ENCODE measurements at places on chromosomes 6 and 20.

DNA sequence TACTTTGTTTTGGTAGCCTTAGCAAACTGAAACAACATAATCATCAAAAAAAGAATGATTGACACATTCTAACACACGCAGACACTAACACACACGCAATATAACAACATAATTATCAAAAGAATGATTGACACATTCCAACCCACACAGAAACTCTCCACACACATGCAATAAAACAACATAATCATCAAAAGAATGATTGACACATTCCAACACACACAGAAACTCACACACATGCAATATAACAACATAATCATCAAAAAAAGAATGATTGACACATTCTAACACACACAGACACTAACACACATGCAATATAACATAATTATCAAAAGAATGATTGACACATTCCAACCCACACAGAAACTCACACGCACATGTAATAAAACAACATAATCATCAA is 172.4 kb downstream of the THBS2 start:
- no peak for DNase-seq

- no peak for DNase-seq
Measured at GRCh38 chr6:155493694-155494143, 38.1 kb upstream of the NOX3 start.

- no peak for DNase-seq
Measured at GRCh38 chr20:20293691-20294385, 74.1 kb upstream of the INSM1 start.

DNA sequence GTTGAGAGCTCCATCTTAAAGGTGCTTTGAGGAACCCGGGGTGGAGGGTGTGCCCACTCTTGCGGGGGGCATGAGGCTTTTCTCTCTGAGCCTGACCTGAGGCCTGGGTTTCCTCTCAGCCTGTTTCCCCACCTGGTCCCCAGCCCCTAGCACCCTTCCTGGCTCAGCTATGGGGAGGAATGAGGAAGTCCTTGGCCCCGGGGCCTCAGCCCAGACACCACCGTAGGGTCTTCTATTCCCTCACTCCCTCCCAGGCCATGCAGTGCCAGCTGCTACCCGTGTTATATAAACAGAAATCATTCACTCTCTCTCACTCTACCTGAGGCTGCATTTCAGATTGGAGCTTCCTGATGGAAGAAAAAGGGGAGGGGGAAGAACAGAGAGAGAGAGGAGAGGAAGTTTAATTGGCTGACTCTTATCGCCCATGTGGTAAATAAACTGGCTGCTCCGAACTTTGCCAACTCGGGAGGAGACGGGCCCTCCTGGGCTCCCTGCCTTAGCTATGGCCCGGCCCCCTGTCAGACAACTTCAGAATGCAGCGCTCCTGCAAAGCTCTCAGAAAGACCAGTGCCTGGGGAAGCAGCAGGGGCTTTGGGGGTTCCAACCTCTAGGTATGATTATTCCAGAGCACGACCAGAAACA is 2.8 kb downstream of the CDH22 start:
- DNase-seq = no peak

GRCh38 chr6:14925025-14925698 is 320.7 kb upstream of the JARID2 start:
- DNase-seq = no peak
